ENCODE measurements at places on chromosomes 2 and 18.
A peak's percentile ranks its signal among the peaks of the same experiment; 100 is the strongest.

DNA sequence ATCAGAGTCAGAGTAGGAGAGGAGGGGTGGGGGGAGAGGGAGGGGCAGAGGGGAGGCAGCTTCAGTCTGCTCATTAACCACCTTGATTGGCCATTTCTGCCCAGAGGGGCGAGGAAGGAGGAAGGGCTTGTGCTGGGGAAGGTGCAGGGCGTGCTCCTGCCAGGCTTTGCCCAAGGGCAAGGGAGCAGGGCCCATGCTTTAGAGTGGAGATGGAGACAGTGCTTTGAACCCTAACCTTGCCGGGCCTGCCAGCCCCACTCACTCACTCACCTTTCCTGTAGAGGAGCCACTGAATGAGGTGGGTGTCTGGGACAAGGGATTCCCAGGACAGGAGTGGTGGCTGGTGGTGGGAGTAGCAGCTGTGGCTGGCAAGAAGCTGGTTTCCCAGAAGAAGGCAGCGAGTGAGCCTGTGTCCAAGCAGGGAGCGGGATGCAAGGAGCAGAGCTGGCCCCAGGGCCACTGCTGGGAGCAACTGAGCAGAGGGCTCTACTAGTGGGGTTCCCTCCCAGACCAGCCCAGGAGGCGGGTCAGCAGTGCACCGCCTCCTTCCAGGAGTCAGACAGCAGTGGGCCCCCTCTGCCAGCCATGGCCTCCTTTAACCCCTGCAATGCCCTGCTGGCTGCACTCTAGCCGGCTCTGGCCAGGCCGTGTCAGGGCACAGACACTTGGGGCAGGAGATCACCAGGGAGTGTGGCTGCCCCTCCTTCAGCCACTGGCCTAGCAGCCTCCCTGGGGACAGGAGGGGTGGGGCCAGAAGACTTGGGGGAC lies 3.6 kb upstream of the RUFY4 start:
- DNase-seq, result no peak

DNA sequence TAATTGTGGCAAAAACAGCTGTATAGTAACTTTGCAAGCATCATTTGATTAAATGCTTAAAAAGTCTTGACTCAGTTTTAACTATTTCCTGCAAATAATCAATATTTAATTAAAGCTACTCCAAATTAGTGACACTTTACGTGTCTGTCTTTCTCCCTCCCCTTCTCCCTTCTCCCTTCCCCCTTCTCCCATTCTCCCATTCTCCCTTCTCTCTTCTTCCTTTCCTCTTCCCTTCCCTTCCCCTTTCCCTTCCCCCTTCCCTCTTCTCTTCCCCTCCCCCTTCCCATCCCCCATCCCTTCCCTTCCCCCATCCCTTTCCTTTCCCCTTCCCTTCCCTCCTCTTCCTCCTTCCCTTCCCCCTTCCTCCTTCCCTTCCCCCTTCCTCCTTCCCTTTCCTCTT lies 76.9 kb downstream of the MSH2 start:
- no peak for DNase-seq

- DNase-seq, result no peak
Measured at GRCh38 chr2:207883002-207883780, 113.5 kb upstream of the FZD5 start.

DNA sequence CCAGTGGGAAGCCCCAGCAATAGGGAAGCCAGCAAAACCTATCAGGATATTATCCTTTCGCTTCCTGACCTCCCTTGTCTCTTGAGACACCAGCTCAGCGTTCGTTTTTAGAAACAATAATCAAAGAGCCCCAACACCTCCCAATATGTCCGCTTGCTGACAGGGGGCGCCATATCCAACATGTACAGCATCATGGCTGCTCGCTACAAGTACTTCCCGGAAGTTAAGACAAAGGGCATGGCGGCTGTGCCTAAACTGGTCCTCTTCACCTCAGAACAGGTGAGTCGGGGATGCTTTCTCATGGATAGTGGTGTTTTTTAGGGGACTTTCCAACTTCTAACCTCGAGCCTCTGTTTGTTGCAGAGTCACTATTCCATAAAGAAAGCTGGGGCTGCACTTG lies 28.7 kb downstream of the GAD1 start:
- no peak for DNase-seq

- no peak for DNase-seq
Measured at GRCh38 chr2:239905306-239905705, 119.8 kb downstream of the NDUFA10 start.

GRCh38 chr2:197835293-197835692 lies 30.9 kb downstream of the PLCL1 start:
- DNase-seq, result no peak

DNA sequence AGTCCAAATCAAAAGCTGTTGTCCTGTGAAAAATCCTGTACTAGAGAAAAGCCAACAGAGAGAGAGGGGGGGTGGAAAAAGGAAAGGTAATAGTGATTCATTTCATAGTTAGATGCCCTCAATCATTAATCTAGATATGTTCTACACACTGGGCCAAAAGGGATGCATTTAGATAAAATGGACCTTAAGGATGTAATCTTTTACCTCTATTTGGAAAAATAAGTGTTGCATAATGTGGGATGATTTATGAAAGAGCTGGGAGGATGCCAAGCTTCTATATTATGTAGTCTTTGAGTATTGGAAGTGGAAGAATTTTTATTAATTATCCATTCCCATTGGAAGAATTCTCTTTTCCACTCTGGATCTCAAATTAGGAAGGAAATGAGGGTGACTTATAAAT lies 480.5 kb upstream of the ZEB2 start:
- DNase-seq, result no peak

- DNase-seq, result no peak
Measured at GRCh38 chr2:61632276-61633169, 94.4 kb upstream of the XPO1 start.

GRCh38 chr2:48113767-48114166 lies 207.5 kb upstream of the FBXO11 start:
- DNase-seq, result no peak

DNA sequence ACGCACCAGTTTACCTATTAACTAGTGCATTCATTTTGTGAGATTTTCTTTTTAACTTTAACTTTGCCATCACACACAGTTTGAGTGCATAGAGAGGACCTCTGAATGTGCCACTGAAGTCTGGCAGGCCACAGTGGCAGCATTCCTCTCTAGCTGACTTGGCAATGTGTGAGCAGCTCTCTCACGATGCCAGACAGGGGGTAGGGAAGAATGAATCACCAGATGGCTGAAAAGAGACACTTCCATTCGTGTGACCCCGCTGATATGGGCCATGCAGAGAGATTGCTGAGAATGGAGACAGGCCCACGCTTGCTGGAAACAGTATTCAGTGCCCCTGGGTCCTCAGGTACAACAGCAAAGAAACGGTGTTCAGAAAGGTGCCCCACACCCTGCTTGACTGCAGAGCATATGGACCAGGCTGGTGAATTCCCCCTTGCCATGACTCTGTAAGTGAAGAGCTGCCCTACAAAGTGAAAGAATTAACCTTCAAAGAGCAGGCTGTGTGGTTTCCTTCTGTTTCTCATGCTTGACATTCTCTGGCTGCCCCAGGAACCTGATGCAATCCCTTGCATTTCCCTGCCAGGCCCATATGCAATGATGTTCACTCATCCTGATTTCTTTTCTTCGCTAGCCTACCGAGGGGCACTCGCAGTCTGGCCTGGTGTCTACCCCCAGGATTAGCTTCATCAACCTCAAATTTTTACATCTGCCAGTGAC lies 236.1 kb downstream of the CDH20 start:
- DNase-seq, result peak; percentile 52

DNA sequence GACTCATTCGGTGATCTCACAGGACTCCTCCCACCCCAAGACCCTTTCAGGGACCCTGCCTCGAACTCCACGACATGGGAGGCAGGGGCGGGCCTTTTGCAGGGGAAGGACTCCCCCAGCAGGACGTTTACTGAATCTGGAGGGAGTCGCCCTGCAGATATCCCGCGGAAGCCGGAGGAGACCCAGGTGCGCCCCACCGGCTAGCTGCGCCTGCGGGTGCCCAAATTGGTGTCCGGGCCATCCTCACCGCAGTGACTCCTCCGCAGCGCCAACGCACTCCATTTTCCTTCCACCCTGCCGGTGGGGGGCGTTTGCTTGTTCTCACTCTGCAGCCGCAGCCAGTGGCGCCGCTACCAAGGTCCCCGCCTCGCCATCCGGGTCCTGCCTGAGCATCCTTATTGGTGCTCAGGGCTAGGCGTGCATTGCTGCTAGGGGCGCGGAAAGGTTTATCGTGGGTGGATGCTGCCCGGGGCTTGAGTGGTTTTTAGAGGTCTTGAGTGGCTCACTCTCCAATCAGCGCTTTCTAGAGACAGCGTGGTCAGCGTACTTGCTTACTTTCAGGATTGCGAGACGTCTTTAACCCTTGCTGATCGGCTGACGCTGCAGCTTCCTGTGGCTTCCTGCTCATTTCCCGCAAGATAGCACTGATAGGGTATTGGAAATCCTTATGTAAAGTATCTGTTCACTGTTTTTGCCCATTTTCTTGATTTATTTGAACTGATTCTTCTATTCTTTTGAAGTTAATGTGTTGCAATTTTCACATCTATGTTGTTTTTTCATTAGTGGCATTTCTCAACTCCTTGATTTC lies 81.4 kb downstream of the BIN1 start:
- peak; percentile 45 for DNase-seq

DNA sequence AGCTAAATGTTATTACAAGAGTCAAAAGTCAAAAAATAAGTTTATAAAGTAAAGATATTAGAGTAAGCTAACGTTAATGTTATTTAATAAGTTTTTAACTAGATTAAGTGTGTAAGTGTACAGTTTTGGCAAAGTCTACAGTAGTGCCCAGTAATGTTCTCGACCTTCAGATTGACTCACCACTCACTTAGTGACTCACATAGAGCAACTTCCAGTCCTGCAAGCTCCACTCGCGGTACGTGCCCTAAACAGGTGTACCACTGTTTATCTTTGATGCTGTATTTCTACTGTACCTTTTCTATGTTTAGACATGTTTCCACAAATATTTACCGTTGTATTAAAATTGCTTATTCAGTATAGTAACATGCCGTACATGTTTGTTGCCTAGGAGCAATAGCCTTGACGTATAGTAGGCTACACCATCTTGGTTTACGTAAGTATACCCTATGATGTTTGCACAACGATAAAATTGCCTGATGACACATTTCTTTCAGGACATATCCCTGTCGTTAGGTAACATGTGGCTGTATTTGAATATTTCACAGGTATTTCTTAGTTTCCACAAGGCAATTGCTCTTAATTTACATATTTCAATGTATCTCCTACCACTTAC lies 1641.9 kb upstream of the PIK3C3 start:
- DNase-seq, result peak; percentile 6

- DNase-seq, result no peak
Measured at GRCh38 chr2:95271381-95271971, 2.8 kb upstream of the PROM2 start.

GRCh38 chr2:67895227-67895941 lies 167.4 kb downstream of the C1D start:
- DNase-seq, result no peak

DNA sequence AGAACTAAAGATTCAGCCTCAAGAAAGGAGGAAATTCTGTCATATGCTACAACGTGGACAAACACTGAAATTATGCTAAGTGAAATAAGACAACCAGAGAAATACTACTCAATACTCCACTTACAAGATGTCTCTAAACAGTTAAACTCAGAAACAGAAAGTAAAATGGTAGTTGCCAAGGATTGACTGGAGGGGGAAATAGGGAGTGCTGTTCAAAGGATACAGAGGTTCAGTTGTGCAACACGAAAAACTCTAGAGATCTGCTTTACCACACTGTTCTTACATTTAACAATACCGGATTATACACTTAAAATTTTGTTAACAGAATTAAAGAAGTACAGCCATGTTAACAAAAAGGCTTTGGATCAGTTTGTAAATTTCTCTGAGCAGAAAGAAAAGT lies 39.8 kb upstream of the C2orf15 start:
- DNase-seq, result no peak

DNA sequence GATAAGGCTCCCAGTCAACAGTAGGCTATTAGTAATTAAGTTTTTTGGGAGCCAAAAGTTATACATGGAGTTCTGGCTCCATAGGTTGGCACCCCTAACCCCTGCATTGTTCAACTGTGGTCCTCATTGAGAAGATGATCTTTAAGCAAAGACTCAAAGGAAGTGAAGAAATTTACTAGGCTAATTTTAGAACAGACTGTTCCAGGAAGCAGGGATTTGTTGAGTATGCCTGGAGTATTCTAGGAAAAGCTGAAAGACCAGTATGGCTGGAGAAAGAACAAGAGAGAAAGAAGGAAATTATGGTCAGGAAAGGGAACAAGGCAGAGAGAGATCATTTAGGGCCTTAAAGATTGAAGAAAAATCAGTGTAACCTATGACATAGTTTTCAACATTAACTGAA lies 125.1 kb downstream of the PMAIP1 start:
- DNase-seq, result no peak

DNA sequence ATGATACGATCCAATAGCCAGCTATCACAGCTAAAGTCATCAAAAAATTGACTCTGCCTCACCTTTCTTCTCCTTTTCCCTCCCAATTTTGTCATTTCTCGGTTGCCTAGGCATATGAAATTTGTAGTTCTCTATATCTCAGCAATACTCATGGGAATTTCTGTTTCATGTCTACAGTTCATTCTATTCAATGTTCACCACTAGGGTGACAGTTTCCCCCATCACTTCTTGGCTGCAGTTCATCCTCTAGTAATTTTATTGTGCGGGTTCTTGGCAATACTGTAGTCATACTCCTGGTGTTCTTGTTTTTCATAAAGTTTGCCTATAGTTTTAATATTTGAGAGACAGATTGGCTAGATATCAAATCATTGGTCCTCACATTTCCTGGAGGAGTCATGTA lies 872.2 kb upstream of the ID2 start:
- DNase-seq, result no peak
